ENCODE measurements at places on chromosomes 3 and 15.

DNA sequence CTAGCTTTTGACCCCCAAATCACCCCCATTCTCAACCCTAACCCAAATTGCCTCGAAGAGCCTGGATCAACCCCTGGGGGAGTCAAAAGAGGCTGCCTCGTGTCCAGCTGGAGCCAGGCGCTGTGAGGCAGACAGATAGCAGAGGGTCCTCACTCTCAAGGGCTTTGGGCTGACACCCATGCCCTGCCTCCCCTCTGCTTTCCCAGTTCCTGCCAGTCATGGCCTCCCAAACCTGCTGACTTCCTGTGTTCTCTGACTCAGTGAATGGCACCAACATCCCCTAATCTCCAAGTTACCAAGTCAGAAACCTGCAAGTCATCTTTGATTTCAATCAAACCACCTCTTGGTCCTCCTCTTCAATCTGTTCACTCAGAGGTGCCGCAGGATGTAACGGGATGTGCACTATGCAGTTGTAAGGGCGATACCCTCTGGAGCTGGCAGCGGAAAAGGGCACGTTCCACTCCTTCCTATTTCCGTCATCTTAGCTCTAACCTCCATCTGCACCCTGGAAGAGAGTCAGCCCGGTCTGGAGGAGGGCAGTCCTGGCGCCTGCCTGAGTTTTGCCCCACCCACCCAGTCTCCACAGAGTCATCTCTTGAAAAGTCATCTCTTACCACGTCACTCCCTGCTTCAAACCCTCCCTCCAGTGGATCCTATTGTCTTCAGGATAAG, 52.4 kb upstream of the FAM174B start:
- no peak for DNase-seq

DNA sequence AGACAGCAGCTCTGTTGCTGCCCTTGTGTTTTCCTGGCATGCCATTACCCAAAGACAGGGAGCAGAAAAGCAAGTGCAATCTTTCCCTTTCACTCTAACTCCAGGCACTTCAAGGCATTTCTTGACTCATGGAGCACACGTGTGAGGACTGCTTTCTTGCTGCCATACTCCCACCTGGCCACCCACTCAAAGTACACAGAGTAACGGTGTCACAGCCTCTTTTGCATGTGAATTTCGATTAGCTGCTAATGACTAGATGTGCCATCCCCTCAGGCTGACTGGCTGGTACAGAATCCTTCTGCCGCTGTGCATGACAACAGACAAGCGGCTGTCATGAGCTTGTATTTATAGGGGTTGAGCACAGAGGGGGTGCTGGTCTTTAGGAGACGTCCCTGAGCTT, 380.6 kb downstream of the CTNNB1 start:
- no peak for DNase-seq

DNA sequence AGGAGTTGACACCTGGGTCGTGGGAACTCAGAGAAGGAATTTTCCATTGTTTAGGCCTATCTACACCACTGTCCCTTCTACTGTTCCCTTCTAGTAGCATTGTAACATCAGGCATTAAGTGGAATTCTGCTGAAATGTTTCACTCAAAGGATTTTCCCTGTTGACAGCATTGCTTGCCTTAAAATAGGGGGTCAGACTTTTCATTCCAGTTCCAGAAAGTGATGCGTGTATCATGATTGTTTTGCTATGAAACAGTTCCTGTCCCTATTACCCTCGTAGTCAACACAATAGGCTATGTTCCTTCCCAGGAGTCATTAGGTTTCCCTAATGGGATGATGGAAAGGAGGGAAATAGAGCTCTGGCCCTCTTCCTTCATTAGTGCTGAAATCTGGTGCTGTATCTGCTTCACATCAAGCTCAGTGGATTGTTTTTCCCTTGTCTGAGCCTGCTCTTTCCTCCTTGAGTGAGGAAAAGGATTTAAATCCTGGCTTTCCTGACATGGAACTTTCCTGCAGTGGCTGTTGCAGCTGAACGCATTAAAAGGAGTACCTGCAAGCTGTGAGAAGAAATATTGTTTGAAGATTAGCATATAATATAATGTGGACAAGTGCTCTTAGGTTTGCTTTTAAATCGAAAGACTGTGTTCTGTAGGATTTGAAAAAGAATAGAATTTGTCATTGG, 195.9 kb downstream of the KLHL25 start:
- no peak for DNase-seq

GRCh38 chr15:70609889-70610288, 153.5 kb downstream of the UACA start:
- no peak for DNase-seq

DNA sequence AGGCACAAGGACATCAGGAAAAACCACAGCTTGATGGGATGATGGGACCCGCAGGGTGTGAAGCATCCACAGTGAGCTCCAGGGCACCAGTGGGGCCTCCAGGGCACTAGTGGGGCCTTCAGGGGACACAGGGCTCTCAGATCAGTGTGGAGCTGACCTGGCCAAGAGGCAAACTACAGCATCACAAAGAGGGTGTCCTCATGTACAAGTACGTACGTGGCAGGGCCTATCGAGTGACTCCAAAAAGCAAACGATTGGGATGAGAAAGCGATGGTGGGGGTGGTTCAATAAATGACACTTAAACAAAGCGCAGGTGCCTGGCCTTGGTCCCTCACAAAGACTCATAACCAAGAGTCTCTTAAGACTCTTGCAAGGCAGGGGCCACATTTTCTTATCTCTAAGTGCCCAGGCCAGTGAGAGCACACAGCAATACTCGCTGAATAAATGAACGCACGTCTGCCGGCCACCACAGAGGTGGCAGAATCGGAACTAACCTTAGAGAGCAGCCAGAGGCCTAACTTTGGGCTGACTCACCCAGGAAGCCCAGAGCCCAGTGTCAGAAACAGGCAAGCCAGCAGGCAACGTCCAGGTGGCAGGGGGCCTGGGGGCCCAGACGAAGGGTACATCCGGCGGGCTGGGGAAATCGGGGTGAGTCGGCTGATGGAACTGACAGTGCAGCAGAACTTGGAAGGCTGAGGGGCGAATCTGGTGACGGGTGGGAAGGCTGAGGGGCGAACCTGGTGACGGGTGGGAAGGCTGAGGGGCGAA, 8.7 kb downstream of the PCSK6 start:
- no peak for DNase-seq

GRCh38 chr3:69008980-69009379, 4.5 kb downstream of the EOGT start:
- peak; percentile 27 for DNase-seq

GRCh38 chr15:89123181-89123525, 34.9 kb downstream of the ABHD2 start:
- DNase-seq: peak; percentile 80

DNA sequence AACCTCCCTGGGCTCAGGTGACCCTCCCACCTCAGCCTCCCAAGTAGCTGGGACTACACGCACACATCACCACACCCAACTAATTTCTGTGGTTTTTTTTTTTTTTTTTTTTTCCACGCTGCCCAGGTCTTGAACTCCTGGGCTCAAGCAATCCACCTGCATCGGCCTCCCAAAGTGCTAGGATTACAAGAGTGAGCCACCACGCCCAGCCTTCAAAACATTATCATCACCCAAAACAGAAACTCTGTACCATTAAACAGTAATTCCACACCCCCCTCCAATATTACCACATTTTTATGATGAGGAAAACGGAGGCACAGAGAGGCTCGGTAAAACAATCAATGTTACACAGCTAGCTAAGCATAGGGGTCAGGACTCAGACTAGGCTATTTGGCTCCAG, 4.0 kb downstream of the IMP3 start:
- no peak for DNase-seq

DNA sequence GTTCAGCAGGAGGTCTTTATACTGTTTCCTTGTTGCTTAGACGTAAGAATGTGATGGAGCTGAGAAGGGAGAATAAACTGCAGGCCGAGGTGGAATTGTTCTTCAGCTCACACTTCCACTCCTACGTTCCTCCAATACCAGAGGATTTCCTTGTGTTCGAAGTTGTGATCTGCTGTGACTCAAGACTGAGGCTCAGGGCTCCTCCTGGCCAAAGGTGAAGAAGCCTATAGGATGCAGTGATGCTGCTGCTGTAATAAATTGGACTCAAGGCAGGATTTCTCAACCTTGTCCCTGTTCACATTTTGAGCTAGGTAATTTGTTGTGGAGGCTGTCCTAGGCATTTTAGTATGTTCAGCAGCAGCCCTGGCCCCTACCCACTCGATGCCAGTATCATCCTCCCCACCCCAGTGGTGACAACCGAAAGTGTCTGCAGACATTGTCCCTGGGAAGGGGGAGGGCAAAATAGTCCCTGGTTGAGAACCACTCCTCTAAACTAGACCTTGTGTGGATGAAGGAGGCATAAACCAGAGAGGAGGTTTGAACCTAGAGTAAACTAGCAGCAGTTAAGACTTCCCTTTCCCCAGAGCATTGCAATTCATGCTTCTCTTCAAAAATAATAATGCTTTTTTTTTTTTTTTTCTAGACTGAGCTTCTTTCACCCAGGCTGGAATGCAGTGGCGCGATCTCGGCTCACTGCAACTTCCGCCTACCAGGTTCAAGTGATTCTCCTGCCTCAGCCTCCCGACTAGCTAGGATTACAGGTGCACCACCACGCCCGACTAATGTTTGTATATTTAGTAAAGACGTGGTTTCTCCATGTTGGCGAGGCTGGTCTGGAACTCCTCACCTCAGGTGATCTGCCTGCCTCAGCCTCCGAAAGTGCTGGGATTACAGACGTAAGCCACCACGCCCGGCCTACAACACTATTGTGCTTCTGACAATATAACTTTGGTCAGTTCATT, 11.1 kb downstream of the RAP2B start:
- no peak for DNase-seq

- DNase-seq: no peak
These were observed 179.8 kb downstream of the MEX3B start for GRCh38 chr15:81865850-81866537.

GRCh38 chr3:103965764-103966163, 1400.9 kb upstream of the ALCAM start:
- no peak for DNase-seq

DNA sequence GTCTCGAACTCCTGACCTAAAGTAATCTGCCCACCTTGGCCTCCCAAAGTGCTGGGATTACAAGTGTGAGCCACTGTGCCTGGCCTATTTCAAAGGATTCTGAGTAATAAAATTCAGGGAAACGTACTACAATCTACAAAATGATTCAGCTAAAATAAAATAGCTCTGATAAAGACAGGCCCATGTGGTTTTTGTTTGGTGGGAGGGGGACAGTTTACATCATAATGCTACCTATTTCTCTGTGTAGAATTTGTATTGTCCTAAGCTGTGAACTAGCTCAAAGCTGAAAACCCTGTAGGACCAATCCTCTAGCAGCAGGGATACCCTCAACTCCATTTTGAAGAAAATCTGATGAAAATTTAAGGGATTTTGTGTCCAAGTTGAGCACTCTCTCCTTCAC, 25.8 kb downstream of the CDV3 start:
- no peak for DNase-seq

- no peak for DNase-seq
These were observed 152.9 kb downstream of the MECOM start for GRCh38 chr3:169510693-169511010.

- no peak for DNase-seq
These were observed 26.8 kb downstream of the KAT2B start for GRCh38 chr3:20066850-20067617.

GRCh38 chr3:69115731-69116130, 6.7 kb downstream of the LMOD3 start:
- DNase-seq: peak; percentile 17

DNA sequence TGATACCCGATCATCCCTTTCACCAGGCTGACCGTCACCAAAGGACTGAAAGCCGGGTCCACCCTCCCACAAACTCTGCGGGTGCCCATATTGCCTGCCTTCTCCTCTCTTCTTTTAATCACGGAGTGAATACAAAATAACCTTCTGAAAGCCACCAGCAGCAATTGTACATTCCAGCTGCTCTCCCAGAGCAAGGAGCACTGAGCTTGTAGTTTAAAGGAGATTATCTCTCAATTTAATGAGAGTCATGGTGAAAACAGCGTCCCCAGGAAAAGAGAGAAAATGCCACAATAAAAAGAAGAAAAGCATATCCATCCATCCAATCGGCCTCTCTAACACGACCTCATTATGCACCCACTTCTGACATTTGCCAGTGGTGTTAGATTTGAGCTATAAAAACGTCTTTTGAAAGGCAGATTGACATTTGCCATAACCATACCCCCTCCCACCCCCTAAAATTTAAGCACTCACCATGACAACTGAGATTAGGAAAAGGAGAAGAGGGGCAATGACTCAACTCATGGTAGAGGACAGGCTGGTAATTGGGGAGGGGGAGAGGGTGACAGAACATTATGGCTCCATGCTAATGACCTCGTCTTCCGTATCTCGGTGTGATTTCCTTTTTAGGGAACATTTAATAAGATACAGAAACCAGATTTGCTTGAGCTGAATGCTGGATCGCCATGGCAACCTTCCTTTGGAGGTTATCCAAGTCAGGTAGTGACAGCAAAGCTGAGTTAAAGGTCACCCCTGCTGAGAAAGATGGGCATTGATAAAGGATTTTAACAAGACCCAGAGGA, 106.2 kb downstream of the ST8SIA2 start:
- no peak for DNase-seq

DNA sequence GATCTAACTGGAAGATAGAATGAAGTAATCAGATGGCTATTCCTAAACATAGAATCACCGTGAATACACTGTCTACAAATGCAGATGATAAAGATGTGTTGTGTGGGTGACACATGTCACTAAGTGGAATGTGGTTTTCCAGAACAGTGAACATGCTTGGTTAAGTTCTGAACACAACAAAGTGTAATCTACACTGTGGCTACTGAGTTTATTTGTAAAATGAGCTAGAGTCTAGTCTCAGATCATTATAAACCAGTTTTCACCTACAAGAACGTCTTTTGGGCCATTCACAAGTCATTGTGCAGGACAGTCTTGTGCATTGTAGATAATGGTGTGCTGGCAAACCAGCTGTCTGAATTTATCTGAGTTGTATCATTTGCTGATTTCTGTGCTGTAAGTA, 35.3 kb downstream of the OXNAD1 start:
- no peak for DNase-seq

DNA sequence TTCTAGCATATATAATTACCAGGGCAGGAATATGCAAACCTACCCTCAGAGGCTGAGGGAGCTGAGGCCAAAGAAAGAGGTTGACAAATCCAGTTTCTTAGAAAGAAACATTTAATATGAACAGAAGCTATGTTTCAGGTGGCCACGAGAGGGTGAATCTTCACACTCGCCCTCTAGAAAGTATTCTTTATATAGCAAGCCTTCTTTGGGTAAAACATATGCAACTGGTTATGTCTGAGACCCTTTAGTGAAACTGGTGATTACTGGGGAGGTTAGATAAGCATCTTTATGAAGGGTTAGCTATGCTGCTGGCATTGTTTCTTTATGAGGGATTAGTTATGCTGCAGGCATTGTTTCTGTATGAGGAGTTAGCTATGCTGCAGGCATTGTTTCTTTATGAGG, 50.7 kb upstream of the GOLGA6L2 start:
- DNase-seq: no peak

- peak; percentile 93 for DNase-seq
These were observed at the start of gene ZNF280D for GRCh38 chr15:56733136-56734012. TSS of gene ZNF280D (minus strand) at chr15:56733509. CDS start at chr15:56707109, 26,400 bp downstream.

GRCh38 chr3:125433611-125434041, 58.5 kb upstream of the ZNF148 start:
- DNase-seq: no peak

- no peak for DNase-seq
These were observed 37.2 kb downstream of the FSIP1 start for GRCh38 chr15:39745415-39745814.

All from fibroblast of skin of back (primary cell).